Activated T-helper 1 cell treated with anti-CD3 and anti-CD28 coated beads, Interleukin-2, amount 50 U/mL, for 16 hours (primary cell): ENCODE measurements at places on chromosomes 6 and 20.

DNA sequence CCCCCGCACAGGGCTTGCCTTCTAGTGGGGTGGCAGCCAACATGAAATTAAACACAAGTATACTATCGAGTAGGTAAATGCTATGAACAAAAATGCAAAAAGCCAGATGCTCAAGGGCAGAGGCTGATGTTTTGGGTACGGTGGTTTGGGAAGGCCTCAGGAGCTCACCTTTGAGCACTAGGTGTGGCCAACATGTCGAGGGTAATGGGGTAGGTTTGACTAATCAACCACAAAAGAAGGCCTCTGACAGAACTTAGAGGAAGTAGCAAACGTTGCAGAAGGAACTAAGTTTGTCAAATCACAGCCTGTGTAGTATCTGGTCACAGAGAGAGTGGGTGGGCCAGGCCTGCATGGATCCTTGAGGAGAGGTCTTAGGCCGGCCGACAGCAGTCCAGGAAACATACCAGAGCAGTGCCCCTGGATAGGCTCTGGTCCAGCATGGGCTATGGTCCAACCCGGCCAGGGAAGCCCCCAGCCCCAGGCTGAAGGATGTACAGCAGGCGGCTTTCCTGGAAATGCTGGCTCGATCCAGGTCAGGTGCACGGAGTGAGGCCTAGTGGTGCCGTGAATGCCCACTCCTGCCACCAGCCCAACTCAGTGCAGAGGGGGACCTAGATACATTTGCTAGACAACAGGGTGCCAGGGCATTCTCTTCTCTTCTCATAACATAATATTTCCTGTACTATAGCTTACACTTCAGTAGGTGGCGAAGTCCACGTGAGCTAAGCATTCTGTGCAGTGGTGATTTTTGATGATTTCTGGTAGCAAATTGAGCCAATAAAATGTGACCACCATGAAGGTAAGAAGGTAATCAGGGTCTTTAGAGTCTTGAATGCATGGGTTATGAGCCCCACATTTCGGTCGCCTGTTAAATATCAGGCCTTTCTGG is 56.3 kb upstream of the CD93 start:
- no peak for DNase-seq

DNA sequence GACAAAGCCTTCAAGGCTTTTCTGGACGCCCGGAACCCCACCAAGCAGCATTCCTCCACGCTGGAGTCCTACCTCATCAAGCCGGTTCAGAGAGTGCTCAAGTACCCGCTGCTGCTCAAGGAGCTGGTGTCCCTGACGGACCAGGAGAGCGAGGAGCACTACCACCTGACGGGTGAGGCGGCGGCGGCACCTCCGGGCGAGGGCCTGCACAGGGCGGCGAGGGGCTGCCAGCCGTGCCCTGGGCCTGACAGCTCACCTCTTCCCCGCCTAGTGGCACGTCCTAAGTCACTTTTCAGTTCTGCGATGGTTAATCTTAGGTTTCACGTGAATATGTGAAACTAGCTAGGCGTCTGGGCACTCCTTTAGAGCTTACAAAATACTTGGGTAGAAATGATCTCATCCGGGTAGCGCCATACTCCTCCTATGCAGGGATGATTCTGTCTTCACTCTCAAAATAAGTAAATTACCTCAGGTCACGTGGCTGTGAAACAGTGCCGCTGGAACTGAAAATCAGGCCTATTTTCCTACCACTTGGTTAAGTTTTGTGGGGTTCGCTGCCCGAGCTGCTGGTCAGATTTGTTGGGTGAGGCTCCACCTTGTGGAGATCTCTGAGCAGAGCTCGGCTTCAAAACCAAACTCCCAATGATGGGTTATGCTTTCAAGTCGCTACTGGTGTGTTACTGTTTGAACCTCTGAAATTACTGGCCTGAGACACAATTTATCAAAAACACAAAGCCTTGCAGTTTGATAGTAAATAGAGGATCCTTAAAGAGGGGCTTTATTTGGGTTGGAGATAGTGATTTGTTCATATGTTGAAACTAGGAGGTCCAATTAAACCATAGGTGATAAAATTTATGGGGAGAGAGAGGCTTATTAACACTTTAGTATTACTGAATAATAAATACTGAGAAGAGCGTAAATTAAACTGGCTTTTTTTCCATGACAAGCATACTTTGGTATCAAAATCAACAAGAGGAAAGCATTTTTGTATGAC is 15.5 kb upstream of the CLDN20 start:
- DNase-seq, result no peak

DNA sequence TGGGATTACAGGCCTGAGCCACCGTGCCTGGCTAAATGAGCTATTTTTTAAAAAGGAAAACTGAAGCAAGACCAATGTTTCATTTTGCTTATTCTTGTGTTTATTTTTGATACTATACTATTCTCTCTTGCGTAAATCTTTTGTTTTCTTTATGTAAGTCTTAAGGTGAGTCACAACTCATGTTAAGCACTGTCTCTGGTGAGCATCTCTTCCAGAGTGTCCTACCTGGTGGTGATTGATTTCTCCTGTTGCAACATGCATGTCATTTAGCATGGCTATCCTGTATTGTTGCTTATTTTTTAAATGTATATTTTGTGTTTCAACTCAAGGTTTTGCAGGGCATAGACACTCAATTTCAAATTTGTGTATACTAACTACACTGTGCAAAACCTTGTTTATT is 336.0 kb downstream of the RFPL4B start:
- DNase-seq, result no peak

GRCh38 chr6:116047173-116047933 is 13.3 kb downstream of the FRK start:
- DNase-seq, result no peak

- DNase-seq, result no peak
These were observed 83.8 kb upstream of the FOXQ1 start for GRCh38 chr6:1227935-1228753.

- DNase-seq, result no peak
These were observed 53.3 kb upstream of the SLC22A1 start for GRCh38 chr6:160068346-160068745.

DNA sequence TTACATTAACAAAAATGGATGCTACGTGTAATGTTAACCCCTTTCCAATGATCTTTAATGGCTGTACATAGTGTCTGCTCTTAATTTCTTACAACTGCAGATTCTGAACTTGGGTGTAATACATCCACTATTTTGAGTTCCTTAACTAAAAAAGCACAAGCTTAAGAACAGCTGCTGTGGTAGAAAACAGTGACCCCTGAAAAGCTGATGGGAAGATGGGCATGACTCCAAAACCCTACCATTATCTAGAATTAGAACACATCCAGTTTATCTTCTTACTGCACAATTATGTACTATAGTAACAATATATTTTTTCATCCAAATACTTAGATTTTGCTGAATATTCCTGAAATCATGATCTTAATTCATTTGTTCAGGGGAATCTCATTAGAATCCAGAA is 49.3 kb downstream of the LYRM4 start:
- no peak for DNase-seq
